ENCODE measurements at places on chromosomes 2 and 18.

- no peak for DNase-seq
Measured at GRCh38 chr2:217937446-217937845, 65.3 kb downstream of the TNS1 start.

DNA sequence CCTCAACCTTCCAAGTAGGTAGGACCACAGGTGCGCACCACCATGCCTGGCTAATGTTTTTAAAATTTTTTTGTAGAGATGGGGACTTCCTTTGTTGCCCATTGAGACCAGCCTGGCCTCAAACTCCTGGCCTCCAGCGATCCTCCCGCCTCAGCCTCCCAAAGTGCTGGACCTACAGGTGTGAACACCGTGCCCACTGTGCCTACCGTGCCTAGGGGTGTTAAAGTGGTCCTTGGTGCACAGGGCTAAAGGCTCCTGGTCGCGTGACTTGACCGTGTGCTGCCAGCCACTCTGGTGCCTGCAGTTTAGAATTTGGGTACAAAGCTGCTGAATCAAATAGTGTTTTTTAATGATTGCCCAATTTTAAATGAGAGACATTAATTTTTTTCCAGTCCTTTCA, 51.0 kb upstream of the KCNG2 start:
- DNase-seq: no peak

- no peak for DNase-seq
Measured at GRCh38 chr18:54926593-54927325, 32.5 kb downstream of the CCDC68 start.

DNA sequence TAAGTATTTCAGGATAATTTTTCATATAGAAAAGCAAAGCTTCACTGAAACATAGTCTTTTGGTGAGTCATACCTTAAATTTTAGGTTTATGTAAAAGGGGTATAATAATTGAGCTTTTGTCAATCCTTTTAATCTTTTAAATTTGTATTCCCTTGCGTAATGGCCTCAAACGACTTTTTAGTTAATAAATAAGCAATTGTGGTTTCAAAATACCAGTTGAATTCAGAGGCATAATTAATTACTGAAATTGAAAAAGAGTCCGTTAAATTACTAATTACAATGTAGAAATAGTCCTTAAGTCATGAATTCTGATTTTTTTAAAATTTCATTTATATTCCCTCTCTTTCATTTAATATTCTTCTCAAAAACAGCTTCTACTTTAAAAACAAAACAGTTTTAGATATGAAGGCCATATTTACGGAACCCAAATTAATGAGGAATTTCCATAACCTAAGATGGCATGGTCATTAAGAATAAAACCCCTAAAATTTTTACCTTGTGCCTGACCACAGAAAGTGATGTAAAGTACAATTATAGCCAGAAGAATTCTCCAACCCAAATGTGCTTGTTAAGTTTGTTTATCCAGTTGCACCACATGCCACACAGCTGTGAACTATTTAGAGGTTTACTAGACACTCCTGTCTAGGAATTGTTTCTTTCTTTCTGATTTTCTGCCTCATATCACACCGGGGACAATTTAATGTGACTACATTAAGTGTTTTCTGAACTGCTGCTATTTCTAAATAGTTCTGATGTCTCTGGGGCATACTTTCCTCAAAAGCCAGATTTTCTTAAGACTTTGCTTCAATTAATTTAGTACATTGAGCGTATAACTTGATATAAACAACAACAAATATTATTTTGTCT, 60.7 kb upstream of the ITGA4 start:
- no peak for DNase-seq

GRCh38 chr18:8065284-8065683, 498.2 kb downstream of the PTPRM start:
- DNase-seq: no peak

DNA sequence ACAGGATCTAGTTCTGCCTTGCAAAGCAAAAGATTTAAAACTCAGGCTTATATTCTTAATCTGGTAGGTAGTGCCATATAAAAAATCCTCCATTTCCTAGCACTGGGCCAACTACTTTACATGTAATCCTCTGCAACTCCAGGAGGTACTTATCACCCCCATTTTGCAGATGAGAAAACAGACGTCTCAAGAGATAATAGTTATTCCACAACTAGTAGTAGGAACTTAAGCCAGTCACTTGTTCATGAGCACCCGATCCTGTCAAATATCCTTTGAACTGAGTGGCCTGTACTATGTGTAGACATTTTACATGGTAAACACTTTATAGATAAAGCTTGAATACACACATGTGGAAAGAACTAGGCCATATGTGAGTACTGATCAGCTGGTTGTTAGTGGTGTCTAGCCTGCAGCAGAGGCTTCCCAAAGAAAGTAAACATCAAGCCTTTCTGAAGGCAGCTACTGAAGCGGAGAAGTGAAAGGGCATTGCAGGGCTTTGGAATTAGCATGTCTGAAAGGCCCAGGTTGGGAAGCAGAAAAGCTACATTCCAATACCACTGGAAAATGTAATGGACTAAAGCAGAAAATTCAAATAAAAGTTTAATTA, 48.0 kb downstream of the NAB1 start:
- no peak for DNase-seq

- DNase-seq: no peak
Measured at GRCh38 chr2:88838165-88838635, 146.7 kb downstream of the RPIA start.

DNA sequence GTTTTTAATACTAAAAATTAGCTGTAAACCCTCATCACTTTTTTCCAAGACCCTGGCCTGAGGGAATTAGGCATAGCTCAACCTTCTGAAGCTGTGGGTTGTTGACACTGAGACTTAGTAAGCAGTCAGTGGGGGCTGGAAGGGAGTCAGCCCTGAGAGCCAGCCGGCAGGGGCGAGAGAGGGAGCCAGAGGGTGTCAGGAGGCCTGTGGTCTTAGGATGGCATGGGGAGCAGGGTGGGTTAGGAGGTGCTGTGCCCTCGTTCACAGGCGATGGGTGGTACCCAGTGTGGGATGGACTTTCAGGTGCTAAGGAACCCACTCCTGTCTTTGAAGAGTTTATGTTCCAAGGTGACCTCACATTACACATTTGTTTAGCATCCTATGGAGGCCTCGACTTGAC, 49.3 kb downstream of the IL1RL2 start:
- no peak for DNase-seq

- DNase-seq: no peak
Measured at GRCh38 chr2:227853204-227853629, 18.2 kb upstream of the DAW1 start.

- peak; percentile 10 for DNase-seq
Measured at GRCh38 chr2:64525317-64525613, 1.1 kb downstream of the AFTPH start.

GRCh38 chr2:241386519-241386918, 30.4 kb downstream of the FARP2 start:
- DNase-seq: no peak

DNA sequence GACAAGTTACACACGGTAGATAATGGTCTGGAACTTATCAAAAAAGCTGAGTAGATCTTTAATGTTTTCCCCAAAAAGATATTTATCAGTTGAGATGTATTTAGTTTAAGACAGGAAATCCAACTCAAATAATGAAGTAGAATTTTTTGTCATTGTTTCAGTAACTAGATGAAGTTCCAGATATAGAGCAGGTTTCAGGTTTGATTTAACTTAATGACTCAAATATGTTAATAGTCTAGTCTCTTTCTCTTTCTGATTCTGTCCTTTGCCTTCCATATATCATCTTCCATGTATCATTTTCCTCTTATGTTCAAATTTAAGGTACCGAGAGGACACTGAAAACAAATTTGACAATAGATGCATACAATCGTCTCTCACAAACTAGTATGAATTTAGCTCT, 23.6 kb upstream of the DOCK10 start:
- DNase-seq: no peak

DNA sequence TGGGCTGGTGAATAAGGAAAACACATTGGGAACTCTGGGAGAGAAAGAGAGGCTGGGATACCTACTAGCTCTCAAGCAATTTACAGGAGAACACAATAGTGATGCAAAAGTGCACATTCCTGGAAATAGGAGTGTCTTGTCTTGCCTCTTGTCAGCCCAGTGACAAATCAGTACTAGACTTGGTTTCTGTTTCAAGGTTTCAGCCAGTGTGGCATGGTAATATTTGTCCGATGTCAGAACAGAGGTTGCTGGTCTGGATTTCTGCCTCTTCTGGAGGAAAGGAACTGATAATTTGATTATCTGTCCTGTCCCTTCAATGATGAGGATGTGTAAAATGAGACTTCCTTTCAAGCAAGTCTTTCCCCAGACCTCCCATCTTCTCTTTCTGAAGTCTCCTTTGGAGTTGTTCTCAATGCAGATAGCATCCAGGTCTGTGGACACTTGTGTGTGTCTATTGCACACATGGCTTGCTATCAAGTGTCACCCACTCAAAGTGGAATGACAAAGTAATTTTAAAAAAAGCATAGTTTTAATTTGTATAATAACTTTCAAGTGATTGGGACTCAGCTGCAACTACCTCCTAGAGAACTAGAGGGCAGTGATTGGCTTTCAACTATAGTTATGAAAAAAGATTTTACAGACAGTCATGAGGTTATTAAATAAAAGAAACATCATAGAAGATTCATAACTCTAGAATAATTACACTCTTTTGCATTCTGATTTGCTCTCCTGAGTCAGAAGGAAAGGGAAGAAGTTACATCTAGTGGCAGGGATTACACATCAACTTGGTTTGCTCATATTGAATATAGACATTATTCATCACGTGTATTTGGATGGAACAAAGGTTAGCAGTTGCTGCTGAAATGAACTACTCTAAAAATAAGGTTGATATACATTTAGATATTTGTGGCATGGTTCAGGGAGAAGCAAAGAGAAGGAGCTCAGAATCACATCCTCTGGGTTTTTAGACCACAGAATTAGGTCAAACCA, 4.5 kb downstream of the GPR39 start:
- DNase-seq: no peak

DNA sequence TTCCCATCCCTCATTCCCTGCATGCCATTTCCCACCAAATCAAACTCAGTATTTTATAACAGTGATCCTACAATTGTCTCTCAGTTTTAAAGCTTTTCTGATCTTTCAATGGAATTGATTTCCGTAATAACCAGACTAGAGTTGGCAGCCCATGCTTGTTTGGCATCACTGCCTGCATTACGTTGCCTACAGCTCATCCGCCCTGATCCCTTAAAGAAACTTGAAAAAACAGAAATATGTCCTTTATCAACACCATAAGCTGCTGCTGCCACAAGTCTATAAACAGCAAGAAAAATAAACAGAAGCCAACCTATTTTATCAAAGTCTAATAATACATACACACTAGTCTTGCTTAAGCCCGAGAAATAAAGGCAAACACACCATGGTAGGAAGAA, 331.0 kb downstream of the METTL4 start:
- DNase-seq: no peak

GRCh38 chr18:25736516-25736915, 353.9 kb downstream of the SS18 start:
- no peak for DNase-seq

DNA sequence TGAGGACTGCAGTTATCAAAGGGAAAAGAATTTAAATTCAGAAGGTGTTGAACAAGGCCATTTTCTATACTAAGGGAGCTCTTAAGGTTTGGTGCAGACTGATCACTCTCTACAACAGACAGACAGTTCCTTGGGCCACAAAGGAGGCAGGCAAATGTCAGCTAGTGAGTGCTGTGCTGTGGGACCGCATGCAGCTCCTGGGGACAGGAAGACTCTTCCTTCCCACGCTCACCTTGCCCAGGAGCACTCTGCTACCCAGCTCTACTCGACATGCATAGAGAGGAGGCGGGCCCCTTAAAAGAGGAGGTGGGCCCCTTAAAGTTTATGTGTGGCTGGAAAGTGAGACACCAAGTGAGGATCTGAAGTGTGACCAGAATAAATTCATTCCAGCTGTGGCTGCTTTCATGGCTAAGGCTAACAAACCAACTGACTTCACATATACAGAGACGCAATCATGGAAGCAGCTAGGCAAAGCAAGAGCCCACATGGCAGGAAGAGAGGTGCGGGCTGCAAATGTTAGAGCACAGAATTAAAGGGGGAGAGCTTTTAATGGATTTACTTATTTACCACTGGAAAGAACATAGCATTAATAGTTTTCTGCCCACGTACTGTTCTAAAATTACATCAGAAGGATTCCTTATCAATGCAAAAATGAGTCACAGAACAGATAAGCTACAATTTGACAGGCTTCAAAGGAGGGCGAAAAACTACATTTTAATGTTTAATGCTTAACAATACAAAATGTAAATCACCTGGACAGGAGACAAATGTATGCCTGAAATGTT, 101.4 kb upstream of the RNU4ATAC start:
- no peak for DNase-seq

DNA sequence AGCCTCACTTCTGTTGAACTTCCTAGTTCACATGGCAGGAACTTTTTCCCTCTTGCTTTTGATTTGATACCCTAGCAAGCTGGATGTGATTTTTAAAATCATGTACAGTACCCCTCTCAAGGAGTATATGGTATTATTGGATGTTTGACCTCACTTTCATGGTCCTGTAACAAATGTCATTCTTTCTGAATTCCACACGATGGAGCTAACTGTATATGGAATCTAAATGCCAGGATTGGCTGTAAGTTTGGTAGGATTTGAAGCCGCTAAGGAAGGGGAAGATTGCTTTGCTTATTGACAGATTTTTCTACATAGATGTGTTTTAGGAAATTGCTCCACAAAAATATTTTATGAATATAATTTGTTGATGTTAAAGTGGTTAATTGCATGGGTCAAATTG, 18.3 kb downstream of the MAIP1 start:
- DNase-seq: no peak

DNA sequence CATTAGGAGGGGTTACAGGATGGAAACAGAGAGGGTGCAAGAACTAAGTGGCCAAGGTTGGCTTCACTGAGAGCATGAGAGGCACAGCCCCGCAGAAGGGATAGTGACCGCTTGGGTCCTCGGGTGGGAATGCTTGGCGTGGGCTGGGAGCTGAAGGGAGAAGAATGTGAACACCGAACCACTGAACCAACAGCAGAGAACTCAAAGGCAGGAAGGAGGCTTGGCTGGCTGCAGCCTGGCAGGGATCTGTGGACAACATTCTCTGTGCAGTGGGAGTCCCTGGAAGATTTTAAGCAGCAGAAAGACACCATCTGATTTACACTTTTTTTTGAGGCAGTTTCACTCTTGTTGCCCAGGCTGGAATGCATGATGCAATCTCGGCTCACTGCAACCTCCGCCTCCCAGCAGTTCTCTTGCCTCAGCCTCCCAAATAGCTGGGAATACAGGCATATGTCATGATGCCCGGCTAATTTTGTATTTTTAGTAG, 33.9 kb downstream of the SOWAHC start:
- no peak for DNase-seq

GRCh38 chr2:23707096-23707495, 219.8 kb downstream of the ATAD2B start:
- no peak for DNase-seq

DNA sequence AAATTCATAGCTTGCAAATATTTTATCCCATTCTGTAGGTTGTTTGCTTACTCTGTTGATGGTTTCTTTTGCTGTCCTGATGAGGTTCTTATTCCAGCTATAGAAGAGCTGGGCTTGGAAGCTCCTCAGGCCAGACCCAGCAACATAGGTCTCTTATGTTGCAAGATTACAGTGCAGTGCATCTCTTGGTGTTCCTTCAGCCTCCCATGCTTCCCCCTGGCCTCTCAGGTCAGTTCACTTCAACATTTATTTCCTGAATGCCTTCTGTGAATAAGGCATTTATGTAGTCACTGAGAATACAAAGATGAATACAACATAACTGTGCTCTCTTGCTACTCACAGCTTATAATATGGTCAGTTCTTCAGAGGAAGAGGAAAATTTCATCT, 179.0 kb upstream of the SLC39A10 start:
- no peak for DNase-seq

- no peak for DNase-seq
Measured at GRCh38 chr18:34953212-34953611, 88.0 kb upstream of the MAPRE2 start.

- no peak for DNase-seq
Measured at GRCh38 chr18:27763936-27764335, 413.0 kb downstream of the CDH2 start.
